ENCODE measurements at places on chromosomes 4 and X. TPM values are rescaled to one million over a fixed set of nuclear protein-coding genes. Genes with fewer than 3 reads are reported as not detected.

The SMIM31 gene
- not detected for total RNA-seq

The SHISA3 gene
- total RNA-seq, result 0.35 TPM

The SATL1 gene
- not detected for total RNA-seq

The SPATA4 gene
- not detected for total RNA-seq

The AMBN gene
- not detected for total RNA-seq

The CT45A10 gene
- total RNA-seq, result not detected

The FAM47E gene
- total RNA-seq, result 2.4 TPM

The SOX3 gene
- total RNA-seq, result not detected

The FAAH2 gene
- total RNA-seq, result 3.6 TPM

The UGT2A1 gene
- not detected for total RNA-seq

The MSANTD1 gene
- total RNA-seq, result 1.4 TPM

Data from spleen (tissue), 13 donors.